ENCODE measurements at places on chromosomes 3 and 15. TPM values are rescaled to one million over a fixed set of nuclear protein-coding genes. Genes with fewer than 3 reads are reported as not detected.

GRCh38 chr15:44712346-44713005 lies 1.2 kb downstream of the B2M start:
- DNase-seq = peak; percentile 94

- peak; percentile 15 for DNase-seq
Observed at GRCh38 chr3:170021083-170021482, 16.7 kb upstream of the GPR160 start.

DNA sequence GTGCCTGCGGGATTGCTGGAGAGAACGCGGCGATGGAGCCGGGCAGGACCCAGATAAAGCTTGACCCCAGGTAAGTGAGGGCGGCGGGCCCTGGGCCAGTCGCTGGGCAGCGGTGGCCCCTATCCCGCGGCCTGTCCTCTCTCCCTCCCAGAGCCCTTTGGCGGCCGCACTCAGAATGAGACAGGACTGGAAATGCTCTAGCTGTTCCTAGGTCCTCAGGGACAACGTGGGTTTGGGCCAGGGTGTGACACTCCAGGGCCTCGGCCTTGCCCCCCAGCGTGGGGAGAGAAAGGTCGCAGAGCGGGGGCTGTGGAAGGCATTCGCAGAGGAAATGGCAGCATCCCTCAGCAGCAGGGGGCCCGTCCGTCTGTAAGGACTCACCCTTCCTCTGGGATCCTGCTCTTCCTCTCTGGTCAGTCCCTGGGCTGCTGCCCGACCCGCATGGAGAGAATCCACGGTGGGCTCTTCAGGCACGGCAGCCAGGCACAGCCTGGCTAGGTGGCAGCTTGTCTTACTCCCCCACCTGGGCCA lies 412 bp downstream of the SLC51A start:
- no peak for DNase-seq

- DNase-seq = no peak
Observed at GRCh38 chr3:137343283-137343682, 385.5 kb downstream of the IL20RB start.

DNA sequence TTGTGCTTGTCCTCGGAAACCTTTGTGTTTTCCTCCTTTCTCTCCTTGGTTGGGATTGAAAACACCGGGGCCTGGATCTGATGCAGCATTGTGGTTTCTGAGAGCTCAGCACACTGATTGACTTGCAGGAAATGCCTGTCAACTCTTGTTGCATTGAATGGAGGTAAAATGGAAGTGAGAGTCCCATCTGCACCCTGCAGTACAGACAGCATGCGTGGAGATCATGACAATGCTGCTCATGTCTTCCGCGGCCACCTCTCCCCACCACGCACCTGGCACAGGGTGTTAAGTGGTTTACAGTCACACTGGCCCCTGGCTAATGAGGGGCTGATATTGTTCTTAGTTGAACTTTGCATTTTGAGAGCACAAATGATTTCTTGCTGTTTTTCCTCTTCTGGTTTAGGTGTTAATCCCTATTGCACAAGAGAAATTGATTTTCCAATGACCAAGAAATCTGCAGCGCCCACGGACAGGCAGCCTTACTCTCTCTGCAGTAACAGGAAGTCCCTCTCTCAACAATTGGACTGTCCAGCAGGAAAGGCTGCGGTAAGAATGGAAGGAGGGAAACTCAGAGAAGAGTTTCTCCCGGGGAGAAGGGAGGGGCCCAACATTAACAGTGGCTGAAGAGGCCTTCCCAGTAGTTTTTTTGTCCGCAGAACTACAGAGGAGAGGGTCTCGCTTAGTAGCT lies 58.5 kb downstream of the STARD5 start:
- no peak for DNase-seq

The SEMA3G gene
- 0.06 TPM for polyA plus RNA-seq

The PLAAT1 gene
- not detected for polyA plus RNA-seq

The TRPM1 gene
- polyA plus RNA-seq = not detected

The OTOL1 gene
- not detected for polyA plus RNA-seq

The CLDN18 gene
- 0.18 TPM for polyA plus RNA-seq

The CSTA gene
- polyA plus RNA-seq = 5.3 TPM

The ARNT2 gene
- polyA plus RNA-seq = 9.3 TPM
